ENCODE measurements at places on chromosomes 1 and 21.

- DNase-seq = no peak
These were observed 442 bp upstream of the AHCYL1 start for GRCh38 chr1:109984190-109984455.

DNA sequence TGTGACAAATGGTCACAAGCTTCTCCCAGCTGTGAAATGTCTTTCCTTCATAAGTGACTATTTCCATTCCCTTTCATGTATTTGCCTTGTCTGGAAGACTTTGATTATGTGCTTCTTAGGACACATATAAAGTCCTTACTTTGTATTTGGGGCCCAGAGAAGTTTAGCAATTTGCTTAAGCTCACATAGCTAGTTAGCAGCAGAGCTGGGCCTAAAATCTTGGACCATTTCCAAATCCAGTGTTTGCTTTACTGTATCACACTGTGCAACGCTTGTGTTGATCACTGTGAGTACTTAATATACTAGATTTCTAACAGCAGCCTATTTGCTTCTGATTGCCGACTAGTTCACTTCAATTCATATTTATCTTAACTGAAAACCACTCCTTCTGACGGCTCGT is 2.2 kb upstream of the KCNA3 start:
- peak; percentile 44 for DNase-seq

GRCh38 chr1:240608707-240609106 is 3.2 kb downstream of the GREM2 start:
- peak; percentile 53 for DNase-seq

- no peak for DNase-seq
These were observed 670.2 kb upstream of the CXADR start for GRCh38 chr21:16842696-16843035.

GRCh38 chr1:86227026-86227425 is 70.5 kb upstream of the COL24A1 start:
- no peak for DNase-seq

GRCh38 chr1:175543447-175543846 is 199.9 kb downstream of the TNR start:
- DNase-seq = no peak

GRCh38 chr1:37158113-37158749 is 123.9 kb upstream of the GRIK3 start:
- DNase-seq = no peak

- DNase-seq = peak; percentile 97
These were observed 259.6 kb upstream of the PLD5 start for GRCh38 chr1:242784084-242784483.

DNA sequence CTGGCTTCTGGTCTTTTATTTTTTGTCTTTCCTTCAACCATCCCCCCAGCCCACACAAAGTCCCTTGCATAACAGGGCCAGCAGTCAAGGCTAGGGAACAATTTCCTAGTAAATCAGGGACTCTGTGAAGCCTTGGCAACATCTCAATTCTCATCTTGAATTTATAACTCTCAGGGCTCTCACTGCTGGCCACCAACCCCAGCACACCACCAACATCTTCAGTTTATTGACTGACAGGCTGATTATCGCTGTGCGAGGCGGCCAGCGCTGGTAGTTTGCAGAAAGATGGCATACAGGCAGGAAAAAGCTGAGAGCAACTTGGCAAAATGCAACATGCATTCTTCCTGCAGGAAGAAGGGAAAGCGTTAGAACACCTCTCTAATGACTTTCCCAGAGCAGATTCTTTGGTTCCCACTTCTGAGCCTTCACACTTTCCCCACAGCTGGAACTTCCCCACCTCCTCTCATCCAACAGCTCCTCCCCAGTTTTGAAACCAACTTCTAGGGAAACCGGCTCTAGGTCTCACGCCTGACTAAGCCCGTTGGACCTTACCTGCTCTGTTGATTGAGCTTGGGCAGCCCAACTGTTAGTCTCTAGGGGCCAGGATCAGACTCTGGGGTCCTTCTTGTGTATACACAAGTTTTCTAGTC is 26.3 kb upstream of the CSF1 start:
- no peak for DNase-seq

DNA sequence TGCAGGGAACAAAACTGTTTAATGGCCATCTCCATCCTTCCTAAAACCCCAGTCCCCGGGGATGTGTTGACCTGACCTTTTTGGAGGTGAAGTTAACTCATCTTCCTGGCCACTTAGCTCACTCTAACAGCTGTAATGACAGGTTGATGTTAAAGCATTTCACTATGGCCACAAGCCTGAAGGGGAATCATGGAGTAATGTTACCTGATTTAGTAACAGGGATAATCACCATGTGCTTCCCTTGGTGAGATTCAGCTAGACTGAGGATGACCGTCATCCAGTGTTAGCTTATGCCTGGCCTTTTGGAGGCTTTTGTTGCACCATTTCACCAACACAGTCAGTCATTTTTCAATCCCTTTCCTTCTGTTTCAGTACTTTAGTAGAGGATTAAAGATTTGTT is 64.3 kb upstream of the RAVER2 start:
- DNase-seq = peak; percentile 7

GRCh38 chr1:61224609-61225008 is 142.2 kb downstream of the NFIA start:
- DNase-seq = no peak

- DNase-seq = no peak
These were observed 53.8 kb downstream of the STUM start for GRCh38 chr1:226602186-226603021.

DNA sequence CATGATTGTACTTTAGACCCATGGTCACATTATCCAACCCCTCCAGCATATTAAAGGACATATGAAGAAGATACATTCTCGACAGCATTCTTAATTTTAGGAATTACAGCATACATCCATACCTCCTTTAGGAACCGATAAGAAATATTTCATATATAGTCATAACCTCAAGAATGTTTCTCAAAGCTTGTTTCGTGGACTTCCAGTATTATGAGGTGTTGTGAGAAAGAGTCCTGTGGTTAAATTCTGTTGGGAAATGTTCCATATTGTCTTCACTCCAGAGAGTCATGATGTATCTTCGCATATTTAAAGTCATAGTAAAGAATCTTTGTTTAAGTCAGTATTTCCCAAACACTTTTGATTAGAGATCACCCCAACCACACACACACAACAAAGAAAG is 321.0 kb upstream of the SNX7 start:
- no peak for DNase-seq

DNA sequence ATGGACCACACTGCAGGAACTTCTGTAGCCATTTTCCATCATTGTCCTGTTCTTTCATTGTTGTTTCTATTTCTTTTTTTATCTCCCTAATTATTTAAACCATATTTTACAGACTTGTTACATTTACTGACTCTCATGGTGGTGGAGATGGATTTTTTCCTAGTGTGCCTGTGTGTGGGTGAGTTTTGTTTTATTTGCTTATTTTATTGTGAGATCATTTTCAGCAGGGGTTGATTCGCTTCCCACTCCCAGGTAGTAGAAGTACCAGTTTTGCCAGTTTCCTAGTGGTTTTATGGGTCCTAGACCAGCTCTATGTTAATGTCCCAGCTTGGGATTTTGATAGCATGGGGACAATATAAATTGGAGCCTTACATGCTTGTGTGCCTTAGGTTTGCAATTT is 80.0 kb upstream of the BACH1 start:
- DNase-seq = no peak

Data from NCI-H146 (cell line).